Erythroblast (primary cell): ENCODE measurements at places on chromosomes 3 and 15.

GRCh38 chr3:149122721-149123578, 6.5 kb upstream of the HPS3 start:
- no peak for DNase-seq

GRCh38 chr15:58321034-58321433, 110.8 kb upstream of the LIPC start:
- DNase-seq: no peak

DNA sequence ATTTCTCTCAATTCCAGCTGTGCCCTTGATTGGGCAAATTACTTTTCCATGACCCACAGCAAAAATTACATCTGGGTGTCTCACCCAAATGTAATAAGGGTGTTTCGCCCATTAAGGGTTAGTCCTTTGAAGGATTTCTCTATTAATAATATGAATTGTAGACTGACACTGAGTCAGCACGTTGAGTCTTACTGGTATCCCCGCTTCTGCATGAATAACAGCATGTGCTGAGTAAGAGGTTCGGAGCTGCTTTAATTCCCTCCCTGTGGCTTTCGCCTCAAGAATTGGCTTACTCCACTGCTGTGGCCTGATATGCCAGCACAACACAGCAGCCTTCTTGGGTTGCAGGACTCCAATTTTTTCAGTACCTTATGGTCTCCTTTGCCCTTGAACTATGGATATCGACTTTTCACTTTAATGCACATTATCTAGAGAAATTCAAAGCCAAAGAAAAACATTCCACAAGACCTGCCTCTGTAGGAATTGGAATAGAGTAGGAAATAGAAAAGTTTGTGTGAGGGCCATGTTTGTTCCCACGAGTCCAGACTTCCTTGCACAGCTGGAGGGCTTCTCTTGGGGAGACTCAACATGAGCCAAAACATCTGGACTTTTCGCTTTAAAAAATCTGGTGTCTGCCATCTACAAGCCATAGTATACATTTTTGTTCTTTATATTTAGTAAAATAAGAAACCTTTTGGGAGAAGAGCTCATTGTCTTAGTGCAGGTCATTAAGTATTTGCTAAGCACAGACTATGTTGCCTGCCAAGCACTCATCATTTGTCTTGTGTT, 20.7 kb upstream of the ERC2 start:
- no peak for DNase-seq

GRCh38 chr15:76904461-76905012, 603 bp downstream of the SCAPER start:
- peak; percentile 2 for DNase-seq

GRCh38 chr3:108099244-108099643, 8.4 kb upstream of the CD47 start:
- DNase-seq: peak; percentile 56

DNA sequence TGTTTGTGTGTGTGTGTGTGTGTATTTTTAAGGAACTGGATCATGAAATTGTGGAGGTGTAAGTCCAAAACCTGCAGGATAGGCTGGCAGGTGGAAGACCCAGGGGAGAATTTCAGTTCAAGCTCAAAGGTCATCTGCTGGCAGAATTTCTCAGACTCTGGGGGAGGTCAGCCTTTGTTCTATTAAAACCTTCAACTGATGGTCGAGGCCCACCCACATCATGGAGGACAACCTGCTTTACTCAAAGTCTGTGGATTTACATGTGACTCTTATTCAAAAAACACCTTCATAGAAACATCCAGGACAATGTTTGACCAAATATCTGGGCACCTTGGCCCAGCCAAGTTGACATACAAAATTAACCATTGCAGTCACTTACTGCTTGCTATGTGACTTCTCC, 157.2 kb downstream of the EDEM1 start:
- no peak for DNase-seq

DNA sequence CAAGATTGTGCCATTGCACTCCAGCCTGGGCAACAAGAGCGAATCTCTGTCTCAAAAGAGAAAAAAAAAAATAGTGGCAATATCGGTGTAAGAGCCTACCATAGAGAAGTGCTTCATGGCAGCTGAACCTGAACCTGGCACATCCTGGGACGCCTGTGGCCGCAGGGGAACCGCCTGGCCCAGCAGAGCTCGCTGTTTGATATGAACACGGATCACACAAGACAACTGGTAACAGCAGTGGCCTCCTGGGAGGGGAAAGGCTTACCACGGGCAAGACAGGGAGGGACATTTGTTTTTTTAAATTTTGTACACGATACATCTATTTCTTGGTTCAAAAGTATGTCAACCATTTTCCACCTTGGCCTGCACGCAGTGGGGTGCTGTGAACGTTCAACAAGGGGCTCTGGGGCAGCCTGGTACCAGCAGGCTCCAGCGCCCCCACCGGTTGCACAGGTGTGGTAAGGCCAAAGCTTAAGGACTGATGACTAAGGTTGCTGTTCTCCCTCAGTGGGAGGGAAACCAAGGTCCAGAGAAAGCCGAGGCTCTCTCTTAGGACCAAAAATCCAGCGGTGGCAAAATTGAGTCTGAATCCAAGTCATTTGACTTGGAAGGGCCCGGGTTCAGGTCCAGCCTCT, 21.7 kb upstream of the EPHB3 start:
- no peak for DNase-seq

DNA sequence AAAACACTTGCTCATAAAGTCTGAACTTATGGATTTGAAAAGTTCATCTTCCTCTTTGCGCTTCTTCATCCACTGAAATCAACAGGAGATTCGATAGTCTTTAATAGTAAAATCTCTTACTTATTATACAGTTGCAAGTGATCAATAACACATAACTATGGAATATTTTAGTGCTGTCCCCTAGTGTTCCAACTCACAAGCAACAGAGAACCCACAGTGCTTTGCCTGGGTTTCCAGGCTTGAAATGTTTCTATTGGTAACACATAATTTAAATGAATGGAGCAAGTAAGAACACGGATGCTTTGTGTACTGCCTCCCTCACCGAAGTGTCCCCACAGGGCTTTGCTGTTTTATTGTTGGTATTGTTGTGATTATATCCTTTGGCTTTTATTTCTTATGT, 93.5 kb downstream of the WDR72 start:
- peak; percentile 1 for DNase-seq

DNA sequence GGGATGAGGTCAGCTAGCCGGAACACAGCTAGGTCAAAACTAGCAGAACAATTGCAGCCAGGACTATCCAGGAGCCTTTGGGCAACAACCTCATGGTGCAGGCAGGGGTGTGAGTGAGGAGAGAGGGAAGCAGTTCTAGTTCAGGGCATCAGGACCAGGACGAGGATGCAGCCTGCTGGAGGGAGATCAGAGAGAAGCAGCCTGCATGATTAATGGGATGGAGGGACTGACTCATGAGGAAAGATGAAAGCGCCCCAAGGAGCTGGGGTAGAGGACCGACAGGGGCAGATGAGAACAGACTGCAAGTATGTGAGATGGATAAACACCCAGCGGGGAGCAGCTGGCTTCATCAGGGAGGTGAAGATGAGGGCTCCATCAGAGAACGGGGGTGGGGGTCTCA, 37.9 kb upstream of the LRTM1 start:
- no peak for DNase-seq

- DNase-seq: no peak
Observed at GRCh38 chr3:74489050-74489792, 125.2 kb downstream of the CNTN3 start.

GRCh38 chr15:39205506-39206371, 375.1 kb upstream of the THBS1 start:
- DNase-seq: no peak

DNA sequence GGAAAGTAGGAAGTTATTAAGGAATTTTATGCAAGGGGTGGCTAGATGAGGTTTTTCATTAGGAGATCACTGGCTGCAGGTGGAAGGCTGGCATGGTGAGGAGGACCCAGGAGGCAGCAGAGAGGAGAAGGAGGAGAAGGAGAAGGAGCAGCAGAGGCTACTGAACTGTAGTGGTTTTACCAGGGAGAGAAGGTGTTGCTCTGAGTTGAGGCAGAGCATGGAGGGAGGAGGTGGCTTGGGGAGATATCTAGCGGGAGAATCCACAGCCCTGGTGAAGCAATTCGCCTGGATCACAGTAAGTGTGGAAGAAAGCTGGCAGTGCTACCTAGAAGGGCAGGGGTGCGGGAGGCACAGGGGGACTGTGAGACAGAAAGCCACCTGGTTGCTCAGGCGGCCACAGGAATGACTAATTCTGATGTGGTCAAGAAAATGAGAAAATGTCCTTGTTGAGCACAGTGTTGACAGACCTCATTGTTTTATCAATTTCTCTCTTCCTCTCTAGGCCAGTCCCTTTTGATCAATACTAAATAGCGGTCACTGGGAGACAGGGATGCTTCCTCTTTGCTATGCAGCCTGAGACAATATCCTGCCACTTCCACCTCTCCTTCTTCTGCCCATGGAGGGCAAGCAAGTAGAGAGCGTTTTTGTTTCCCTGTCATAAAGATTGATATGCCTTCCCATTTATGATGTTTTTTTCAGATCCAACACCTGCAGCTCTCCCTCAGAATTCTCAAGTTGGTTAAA, 94.6 kb downstream of the EEFSEC start:
- no peak for DNase-seq

DNA sequence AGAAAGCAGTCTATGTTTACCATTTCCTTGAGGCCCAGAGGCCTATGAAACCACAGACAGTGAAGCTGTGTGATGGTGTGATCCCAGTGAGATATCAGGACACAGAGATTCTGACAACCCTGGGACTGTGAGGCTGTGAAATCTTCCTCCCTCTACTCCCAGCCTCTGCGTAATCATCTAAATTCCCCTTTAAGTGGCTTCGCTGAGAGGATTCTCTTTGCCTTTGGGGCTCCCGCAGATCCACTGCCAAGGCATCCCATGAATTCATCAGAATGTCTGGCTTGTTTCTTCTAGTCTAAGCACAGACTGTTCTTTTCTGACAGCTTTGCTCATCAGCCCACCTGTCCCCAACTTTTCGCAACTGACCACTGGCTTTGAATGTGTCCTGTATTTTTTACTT, 901.2 kb upstream of the NR2F2 start:
- DNase-seq: no peak

GRCh38 chr3:10996345-10997013, 3.9 kb downstream of the SLC6A1 start:
- DNase-seq: no peak

DNA sequence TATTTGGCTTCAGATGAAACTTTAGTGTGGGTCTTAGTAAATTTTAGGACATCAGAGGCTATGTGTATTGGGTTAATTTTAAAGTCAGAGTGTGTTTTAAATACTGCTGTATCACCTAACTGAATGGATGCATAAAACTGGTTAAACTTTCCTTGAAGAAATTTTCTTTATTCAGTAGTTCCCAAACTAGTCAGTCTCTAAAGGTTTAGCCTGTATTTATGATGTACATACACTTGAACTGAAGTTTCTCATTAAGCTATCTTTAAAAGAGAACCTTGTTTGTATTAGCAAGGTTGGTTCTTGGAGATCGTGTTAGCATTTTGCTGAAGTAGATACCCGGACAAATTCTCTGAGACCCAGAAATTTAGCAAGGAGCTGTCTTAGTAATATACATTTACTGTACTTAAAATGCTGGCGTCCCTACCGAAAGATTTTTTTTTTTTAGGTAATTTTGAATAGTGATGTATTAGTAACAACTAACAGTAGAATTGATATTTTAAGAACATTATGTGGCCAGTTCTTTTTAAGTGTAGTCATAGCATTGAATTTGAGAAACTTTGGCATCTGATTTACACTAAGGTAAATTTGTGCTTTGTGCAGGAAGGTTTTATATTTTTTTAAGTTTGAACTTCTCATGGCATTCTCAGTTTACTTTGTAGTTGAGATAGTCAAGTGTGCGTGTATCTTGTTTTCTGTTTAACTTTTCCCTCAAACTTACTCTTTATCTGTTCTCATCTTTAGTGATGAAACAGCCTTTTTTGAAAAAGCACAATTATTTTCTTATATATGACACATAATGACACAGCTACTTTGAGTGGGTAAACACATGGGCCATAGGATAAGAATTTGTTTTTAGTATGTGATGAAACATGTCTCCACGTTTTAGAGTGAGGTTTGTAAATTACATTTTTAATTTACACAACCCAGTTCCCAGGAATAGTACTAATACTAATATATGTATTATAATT, 2.9 kb downstream of the DIPK2A start:
- DNase-seq: peak; percentile 90

GRCh38 chr3:47536221-47536891, 22.8 kb upstream of the ELP6 start:
- DNase-seq: no peak

GRCh38 chr3:27792869-27793268, 70.7 kb upstream of the EOMES start:
- no peak for DNase-seq

DNA sequence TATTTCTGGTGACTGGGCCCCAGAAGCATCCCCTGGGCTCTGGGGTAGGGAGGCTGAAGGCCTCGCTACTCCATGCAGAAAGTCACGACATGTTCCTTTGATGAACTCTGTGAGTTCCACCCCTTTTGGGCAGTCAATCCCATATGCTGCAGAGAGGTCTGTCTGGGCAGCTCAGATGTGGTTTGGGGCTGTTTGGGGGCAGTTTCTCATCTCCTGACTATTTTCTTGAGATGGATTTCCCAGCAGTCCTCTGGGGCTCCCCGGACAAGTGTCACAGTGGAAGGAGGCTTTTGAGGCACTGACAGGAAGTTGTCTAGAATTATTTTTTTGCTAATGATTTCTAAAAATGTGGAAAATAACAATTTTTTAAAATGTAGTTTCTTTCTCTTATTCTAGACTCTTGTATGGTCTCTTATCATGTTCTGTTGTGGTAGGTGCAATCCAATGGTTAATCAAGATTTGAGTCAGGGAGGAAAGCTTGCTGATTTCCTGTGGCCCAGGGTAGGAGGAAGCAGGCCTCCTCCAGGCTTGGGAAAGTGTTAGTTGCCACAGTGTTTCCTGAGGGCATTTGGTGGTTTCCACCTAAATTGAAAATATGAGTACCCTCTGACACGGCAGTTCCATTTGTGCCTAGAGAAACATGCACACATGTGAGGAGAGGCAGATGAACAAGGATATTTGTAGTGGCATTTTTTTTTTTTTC, 19.9 kb upstream of the TATDN2 start:
- no peak for DNase-seq

DNA sequence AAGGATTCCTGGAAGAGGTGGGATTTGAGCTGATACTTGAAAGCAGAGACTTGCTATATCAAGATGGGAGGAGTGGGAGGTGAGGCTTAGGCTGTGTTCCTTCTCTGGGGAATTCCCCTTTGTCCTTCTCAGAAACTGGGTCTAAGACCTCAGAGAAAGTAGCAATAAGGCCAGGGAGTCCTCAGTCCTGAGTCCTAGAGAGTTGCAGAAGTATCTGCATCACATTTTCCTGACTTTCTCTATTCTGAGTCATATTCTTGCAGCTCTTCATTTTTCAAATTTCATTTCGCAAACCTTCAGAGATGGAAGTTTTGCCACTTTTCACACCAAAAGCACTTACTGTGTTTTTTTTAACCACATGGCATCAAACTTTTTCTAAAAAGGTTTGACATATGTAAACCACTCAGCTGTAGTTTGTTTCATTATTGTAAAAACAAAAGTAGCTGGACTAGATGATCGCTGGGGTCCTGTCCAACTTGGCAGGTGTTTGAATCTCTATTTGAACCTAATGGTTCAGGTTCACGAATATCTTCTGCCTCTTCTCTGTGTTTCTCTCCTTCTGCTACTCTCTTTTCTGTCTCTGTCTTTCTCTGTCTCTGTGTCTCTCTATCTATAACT, 21.3 kb downstream of the COLQ start:
- DNase-seq: no peak

GRCh38 chr15:37903919-37904625, 30.4 kb upstream of the TMCO5A start:
- no peak for DNase-seq
